ENCODE measurements at places on chromosomes 12 and 14.

DNA sequence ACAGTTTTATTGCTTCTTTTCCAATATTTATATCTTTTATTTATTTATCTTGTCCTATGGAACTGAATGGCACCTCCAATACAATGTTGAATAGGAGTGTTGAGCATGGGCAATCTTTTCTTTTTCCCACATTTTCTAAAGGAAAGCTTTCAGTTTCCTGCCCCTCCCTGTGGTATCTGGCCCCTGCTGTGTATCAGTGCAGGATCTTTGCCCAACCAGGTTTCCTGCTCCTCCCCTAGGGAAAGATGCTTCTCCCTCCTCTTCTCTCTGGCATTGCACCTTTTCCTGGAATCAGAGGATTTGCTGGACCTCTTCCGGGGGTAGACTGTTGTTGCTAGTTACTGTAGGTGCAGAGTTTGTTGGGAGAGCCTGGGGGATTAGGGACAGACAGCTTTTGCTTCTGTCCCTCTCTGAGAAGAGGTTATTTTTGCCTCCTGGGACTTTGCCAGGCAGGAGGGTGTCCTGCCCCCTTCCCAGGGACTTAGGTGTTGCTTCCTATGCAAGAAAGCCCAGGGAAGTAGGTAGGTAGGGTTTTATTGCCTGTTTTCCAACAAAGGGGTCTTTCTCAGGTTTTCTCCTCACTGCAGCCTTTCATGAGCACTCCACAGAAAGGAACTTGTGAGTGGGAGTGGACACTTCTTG is 67.6 kb downstream of the POLR3B start:
- DNase-seq, result no peak

- peak; percentile 83 for DNase-seq
Observed at GRCh38 chr14:70821584-70822529, 12.5 kb upstream of the MAP3K9 start.

DNA sequence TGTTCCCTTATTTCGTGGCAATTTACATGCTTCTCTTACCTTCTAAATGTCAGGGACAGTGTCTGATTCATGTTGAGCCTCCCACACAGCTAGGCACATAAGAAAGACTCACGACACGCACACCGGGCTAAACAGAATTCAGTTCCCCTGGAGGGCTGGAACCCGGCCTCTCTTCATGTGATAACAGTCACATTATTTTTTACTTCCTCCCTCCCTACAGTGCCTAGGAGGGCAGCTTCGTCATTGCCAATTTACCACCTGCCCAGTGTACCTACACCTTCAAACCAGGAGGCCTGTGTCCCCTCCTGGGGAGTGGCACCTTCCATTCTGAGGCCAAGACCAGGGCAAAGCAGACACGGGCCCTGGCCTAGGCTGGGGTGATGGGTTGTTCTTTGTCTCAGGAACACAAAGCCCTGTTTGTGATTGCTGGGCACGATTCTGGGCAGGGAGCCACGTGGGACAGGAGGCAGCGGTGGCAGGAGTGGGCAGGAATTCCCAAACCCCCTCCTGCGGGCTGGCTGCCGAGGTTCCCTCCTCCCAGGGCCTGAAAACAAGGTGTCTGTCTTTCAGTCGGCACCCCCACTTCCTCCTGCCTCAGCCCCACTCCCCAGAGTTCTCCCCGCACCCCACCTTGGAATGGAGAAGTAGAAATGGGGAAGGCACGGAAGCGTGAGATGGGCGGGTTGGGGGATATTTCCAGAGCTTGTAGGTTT is 6.8 kb upstream of the RASAL1 start:
- DNase-seq, result no peak

GRCh38 chr14:80356413-80356812 is 145.1 kb upstream of the DIO2 start:
- no peak for DNase-seq

GRCh38 chr14:102789349-102789748 is 12.1 kb downstream of the TRAF3 start:
- no peak for DNase-seq

DNA sequence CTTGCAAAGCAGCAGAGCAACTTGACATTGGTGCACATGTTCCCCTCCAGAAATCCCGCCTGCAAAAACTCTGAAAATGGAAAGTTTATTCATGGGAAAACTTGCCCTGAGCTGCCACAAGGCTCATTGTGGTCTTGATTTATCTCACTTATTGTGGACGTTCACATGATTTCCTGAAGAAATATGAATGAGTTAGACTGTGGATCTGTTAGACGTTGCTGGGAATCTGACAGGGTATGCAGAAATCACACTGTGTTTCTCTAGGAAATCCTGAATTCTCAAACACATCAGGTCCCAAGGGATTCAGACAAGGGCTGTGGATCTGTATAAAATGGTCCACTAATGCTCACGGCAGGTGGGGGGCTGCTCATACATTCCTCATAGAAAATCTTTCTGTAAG is 72.2 kb downstream of the EID3 start:
- DNase-seq, result no peak

GRCh38 chr14:64447876-64448670 is 17.2 kb upstream of the AKAP5 start:
- DNase-seq, result no peak

DNA sequence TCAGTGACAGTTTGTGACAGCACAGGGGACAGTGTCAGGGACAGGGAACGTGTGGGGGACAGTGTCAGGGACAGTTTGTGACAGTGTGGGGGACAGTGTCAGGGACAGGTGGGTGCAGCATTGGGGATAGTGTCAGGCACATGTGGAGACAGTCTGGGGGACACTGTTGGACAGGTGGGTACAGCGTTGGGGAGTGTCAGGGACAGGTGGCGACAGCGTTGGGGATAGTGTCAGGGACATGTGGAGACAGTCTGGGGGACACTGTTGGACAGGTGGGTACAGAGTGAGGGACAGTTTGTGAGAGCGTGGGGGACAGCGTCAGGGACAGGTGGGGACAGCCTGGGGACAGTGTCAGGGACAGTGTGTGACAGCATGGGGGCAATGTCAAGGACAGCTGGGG is 140.0 kb downstream of the TMEM121 start:
- peak; percentile 38 for DNase-seq

- no peak for DNase-seq
Observed at GRCh38 chr12:3564411-3564810, 73.4 kb downstream of the PRMT8 start.

DNA sequence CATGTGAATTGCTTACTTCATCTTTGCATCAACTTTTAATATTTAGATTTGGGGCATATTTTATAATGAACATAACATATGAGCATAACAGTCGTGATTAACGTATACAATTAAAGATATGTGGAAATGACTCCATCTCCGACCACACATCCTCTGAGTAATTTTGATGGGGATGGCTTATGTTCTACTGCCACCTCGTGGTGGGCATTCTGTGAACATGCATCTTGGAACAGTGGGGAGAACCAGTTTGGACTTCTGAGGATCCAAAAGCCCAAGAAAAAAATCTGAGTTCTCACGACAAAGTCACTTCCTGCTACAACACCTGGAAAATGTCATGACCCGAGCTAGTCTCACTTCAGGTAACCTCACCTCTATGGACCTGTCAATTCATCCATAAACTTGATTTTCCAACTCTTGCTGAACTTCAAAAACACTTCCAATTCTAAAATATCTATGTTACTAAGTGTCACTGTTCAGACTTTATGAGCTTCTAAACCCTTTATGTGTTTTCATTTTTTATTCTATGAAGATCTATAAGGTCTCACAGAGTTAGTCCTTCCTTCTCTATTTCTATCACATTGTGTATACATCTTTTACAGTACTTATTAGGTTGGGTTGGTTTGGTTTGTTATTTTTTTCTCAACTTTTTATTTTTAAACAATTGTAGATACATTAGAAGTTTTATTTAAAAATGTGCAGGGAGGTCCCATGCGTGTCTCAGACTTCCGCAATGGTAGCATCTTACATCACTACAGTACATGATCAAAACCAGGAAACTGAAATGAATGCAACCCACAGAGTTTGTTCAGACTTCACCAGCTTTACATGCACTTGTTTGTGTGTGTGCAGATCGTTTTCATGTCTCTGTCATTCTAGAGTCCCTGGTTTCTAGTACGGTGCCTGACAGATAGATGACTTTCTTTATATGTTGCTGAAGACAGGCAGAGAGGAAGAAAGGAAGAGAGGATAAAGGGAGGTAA is 38.2 kb upstream of the STAB2 start:
- DNase-seq, result peak; percentile 85

DNA sequence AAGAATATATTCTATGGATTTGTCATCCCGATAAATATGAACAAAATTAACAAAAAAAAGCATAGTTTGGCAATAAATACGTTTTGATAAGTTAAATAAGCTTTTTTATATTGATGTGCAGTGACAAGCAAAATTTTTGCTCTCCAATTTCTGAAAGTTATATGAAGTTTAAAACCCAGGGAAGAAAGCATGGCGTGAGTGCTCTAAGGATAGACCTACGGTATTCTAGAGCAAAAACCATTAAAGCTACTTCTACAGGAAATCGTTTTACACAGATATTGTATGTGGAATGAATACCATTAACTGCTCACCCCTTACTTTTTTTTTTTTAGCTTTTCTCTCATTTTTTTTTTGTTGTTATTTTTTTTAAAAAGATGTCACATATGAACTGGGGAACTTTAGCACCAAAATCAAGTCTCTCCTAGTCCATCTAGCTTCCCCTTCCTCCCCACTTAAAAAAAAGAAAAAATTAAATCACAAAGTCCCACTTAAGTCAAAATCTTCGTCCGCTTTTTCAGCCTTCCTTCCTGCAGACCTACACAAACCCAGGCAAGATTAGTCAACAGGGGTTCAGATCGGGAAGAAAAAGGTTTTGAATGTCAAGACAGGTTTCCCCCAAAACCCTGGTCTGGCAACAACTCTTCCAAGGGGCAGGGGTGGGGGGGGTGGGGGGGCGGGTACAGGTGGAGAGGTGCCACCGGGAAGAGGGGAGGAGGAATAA is 4.4 kb downstream of the ZFP36L1 start:
- DNase-seq, result no peak

- DNase-seq, result no peak
Observed at GRCh38 chr14:93717668-93718320, 70.5 kb downstream of the PRIMA1 start.

DNA sequence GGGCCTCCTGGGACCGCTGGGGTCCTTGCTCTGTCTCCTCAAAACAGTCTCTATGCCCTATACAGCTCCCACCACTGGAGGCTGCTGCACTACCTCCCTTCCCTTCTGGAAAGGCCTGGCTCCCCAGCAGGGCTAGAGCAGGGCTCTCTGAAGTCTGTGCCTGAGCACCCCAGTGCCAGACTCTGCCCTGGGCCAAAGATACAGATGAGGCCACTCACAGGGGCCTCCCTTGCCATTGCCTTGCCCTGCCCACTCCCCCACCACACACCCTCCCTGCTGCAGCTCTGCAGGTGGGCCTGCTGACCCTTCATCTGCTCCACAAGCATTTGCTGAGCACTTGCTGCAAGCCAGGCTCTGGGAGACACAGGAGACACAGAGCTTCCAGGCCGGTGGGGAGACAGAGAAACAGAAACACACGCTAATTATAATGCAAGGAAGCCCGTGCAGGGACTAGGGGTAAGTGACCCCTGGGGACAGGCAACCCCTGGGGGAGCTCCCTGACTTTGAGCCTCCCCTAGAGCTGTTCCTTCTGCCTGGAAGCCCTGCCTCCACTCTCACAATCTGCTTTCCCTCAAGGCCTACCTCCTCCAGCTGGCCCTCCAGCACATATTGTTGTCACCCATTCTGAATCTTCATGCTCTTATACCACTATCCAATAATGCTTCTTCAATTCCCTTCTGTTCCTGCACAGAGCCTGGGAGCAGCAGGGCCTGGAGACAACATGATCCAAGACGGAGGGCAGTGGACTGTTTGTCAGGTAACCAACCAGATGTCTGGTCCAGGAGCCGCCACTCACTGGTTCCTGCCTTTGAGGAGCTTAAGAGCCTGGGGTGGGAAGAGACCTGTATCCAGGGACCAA is 32.6 kb upstream of the PNMA1 start:
- no peak for DNase-seq

- no peak for DNase-seq
Observed at GRCh38 chr14:61129168-61129745, 148.2 kb downstream of the SLC38A6 start.

- peak; percentile 68 for DNase-seq
Observed at GRCh38 chr12:124919521-124920352, 5.3 kb upstream of the UBC start.

DNA sequence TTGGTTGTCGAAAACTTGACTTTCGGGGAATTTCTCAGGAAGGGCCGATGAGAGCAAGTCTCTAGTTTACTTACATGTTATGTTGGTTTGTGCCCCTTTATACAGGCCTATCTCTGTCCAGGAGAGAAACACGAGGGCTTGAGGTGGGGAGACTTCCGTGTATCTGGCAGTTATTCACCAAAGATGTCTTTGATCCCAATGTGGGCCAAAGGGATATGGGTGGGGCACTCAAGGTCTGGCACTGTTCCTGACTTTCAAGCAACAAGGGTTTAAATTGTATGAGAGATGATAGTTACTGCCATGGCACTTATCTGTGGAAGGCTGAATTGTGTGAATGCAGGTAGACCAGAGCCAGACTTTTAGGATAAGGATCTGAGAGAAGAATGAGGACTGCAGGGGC is 137.2 kb upstream of the DHRS4 start:
- no peak for DNase-seq

DNA sequence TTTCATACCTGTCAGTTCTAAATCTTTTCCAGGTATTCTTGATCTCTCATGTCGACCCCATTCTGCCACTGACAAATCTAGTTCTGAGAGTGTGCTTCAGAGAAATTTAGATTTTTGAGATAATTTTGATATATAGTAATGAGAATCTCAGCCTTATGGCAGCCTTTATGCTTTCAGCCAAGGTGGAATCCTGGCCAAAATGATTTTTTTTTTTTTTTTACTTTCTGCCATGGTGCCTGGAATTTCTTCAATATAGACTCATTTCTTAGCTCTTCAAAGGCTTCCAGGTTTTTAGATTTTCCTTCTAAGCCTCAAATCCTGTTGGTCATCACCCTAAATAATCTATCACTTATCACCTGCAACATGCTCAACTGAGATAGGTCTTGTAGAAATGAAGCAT is 926.6 kb downstream of the NRXN3 start:
- DNase-seq, result no peak

DNA sequence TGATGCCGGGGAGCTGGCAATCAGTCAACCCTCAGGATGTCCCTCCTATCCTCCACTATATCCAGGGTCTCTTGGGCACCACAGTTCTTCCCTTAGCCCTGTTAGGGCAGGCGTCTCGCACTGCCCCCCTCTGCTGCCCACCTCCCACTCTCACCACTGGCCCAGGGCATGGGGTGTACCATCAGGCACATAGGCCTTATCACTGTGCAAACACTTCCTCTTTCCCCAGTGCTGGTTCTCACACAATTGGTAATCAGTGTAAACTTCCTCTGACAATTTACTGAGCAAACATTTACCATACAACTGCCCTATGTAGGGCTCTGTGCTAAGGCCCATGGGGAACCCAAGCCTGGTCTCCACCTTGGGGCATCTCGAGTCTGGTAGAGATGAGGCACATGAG is 20.1 kb upstream of the TMED10 start:
- no peak for DNase-seq

- DNase-seq, result no peak
Observed at GRCh38 chr12:93176165-93176564, 201.6 kb upstream of the NUDT4 start.

- DNase-seq, result no peak
Observed at GRCh38 chr14:36319899-36320199, 588 bp downstream of the MBIP start.

- no peak for DNase-seq
Observed at GRCh38 chr12:68414988-68415387, 82.8 kb upstream of the MDM1 start.

All from activated CD8-positive, alpha-beta memory T cell treated with anti-CD3 and anti-CD28 coated beads, Interleukin-2, amount 50 U/mL, for 48 hours (primary cell).